ENCODE measurements at places on chromosomes 2 and 18.

- DNase-seq = no peak
Measured at GRCh38 chr2:105144152-105144940, 97.2 kb upstream of the GPR45 start.

- DNase-seq = no peak
Measured at GRCh38 chr18:53422896-53423295, 801.6 kb downstream of the MBD2 start.

- DNase-seq = no peak
Measured at GRCh38 chr2:185658750-185659149, 79.9 kb upstream of the FSIP2 start.

DNA sequence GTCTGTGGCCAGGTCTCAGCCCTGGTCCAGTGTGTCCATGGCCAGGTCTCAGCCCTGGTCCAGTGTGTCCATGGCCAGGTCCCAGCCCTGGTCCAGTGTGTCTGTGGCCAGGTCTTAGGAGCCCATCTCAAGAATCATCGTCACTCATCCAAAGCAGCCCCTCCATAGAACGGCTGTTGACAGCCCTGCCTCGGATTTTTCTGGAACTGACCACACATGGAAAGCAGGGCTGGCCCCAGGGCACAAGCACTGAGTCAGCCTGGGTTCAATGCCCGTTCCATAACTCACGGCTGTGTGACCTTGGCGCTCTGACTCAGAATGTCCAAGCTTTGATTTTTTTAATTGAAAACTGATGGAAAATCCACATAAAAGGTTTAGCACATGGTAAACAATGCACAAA is 59.9 kb upstream of the SNTG2 start:
- no peak for DNase-seq

DNA sequence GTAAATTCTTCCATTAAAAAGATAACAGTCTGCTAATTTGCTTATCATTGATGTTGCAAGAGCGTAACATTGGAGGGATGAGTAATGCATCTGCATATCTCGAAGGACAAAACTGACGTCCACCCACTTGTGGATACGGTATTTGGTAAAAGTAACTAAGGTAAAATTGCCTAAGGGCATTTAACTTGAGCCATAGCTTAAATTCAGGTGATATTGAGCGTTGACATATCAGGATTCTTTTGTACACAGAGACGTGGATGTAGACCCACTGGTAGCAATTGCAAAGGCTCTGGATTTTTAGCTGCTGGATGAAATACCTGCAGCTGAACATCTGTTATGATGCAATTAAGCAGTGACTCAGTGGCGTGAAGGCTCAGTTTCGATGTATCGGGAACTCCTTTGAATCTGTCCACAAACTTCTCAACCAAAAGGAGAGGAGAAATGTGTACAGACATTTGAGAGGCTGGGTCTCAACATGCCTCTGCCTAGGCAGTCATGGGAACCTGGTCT is 119.3 kb downstream of the SPTBN1 start:
- no peak for DNase-seq

DNA sequence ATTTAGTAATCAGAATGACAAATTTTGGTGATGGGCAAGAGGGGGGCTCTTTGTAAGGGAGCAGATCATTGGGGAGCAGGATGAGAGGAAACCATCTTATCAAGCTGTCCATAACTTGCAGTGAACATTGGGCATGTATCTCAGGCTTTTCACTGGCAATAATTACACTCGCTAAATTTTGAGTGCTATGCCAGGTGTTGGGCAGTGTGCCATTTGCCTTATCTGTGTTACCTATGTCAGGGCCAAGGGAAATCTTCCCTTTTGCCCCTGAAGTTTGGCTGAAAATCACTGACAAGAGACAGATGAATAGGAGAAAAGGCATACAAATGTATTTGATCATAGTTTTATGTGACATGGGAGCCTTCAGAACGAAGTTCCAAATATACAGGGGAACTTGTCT is 39.0 kb downstream of the NOSTRIN start:
- no peak for DNase-seq
